ENCODE measurements at places on chromosomes 5 and 9.

GRCh38 chr9:3027210-3027609, 183.3 kb upstream of the PUM3 start:
- no peak for DNase-seq

DNA sequence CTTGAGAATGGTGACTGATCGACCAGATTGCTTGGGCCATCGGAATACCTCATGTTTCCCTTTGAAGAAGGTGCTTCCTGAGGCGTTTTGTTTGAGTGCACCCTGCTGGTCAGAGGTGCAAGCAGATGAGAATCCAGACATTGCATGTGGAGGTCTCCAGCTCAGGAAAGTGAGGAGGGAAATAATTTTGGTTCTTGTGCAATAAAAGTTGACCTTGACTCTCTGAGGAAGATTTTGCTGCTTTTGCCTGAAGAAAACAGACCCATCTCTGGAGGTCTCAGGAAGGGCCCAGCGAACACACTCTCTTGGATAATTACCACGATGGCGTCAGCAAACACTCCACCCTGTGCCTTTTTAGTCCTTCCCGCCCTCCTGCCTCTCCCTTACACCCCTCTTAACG, 69.7 kb downstream of the GRAMD2B start:
- no peak for DNase-seq

DNA sequence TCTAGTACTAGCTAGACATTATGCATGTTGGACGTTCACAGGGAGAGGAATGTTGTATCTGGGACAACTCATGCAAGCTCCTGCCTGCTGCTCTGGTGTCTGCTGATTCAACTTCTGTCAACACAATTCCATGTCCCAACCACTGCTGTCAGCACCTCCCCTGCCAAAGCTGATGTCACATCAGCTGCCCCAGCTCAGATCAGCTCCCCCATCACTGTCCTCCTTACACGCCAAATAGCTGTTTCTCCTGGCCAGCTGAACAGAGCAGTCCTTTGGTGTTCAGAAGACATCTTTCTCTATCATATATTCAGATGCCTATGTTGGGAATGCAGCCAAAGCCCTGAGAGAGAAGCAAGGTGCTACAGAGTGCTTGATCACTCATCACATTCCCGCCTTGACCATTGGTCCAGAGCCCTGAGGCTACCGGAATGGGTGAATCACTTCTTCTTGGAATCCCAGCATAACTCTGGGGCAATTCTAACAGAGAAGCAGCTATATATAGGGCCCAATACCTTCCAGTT, 223.3 kb downstream of the SEC61B start:
- DNase-seq = no peak

DNA sequence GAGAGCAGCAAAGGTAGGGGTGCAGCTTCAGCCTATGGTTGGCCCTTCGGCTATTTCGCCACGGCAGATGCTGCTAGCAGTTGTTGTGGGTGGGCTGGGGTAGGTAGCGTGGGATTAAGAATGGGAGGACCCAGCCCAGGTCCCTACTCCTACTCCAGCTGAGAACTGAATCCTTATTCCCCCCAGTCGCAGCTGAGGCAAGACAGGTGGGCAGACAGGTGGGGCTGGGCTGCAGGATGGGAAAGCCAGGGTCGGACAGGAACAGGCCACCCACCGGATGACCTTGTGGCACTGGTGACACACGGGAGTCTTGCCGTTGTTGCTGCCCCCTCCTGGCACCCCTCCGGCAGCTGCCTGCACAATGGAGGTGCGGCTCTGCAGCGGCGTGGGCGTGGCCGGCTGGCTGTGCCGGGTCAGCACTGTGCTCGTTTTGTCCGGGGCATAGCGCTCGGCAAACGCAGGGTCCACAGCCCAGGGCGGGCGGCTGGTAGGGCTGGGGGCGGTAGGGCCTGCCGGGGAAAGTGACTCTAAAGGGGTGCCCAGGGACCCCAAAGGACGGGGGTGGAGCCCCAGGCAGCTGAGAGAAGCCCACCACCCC, 8.2 kb downstream of the PDLIM7 start:
- no peak for DNase-seq

GRCh38 chr9:122226758-122227574, 1.8 kb downstream of the LHX6 start:
- no peak for DNase-seq

DNA sequence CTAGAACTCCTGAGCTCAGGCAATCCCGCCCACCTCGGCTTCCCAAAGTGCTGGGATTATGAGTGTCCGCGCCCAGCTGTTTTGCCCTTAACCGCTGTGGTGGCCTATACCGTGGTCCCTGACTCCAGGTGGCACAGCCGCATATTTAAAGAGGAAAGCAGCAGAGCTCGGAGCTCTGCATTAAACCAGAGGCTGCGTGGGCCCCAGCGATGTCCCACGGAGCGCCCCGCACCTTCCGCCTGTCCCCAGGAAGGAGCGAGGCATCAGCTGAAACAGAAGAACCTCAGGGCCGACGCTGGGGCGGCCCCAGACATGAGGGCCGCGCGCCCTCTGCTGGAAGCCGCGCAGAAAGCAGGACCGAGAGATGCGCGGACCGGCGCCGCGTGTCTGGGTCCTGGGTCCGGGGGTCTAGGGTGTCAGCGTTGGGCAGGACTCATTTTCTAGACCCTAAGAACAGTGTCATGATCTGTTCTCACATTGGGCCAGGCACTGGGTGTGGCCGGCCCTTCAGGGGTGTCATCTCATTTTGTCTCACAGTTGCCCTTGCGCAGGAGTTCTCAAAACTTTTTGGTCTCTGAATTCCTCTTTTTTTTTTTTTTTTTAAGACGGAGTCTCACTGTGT, 37.7 kb downstream of the LAMC3 start:
- DNase-seq = peak; percentile 81

DNA sequence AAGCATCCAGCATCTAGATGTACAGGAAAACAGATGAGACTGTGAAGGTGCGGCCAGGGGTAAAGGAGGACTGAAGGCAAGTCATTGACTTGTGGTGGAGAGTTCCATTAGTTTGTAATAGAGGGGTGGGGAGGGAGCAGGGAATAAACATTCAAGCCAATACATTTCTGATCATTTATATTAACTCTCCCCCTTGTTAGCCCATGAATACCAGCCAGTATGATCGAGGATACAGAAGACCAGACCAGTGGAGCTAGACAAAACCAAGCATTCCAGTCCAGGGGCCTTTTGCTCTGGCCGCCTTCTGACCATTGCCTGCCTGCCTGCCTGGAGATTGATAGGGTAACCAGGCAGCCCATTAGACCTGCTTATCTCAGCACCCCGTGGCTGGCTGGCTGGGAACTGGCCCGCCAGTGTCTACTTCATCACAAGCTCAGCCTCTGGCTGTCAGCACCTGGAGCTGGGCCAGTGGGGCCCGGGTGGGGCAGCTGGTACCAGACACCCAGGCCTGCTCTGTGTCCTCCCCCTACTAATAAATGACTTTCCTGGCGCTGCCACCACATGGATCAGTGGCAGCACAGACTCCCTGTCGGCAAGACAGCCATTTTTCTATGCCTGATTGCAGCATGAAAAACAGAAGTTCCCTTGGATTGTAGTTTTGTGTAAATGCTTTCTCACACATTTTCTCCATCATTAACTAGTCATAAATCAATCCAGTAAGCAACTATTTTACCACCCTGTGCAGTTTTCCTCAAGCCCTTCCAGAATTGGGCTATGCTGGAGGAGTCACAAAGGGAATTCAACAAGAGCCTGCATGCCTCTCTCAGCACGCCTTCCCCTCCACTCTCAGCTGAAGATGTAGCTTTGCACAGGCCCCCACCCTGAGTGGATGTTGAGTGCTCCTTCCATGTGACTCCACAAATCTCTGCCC, 181.3 kb downstream of the SNCAIP start:
- no peak for DNase-seq

GRCh38 chr9:132489536-132489935, 79.5 kb downstream of the CFAP77 start:
- no peak for DNase-seq

- DNase-seq = no peak
These were observed 379 bp upstream of the EGFLAM start for GRCh38 chr5:38258042-38258318.

DNA sequence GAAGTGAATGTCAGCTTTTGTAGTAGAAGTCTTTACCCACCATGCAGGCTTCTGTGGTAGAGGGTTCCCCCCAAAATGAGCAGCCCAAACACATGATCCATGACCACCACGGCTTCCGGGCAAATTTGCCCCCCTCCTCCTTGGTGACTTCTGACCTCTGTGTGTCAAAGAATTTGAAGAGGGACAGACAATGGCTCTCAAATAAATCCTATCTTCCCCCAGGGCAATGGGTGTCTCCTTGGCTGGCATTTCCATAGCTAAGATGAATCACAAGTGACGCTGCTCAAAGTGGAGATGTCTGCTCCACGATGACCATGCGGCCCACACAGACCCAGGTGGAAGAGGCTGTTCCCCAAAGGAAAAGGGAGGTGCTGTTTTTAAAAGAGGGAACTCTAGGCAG, 30.2 kb upstream of the BOD1 start:
- no peak for DNase-seq

- no peak for DNase-seq
These were observed 44.7 kb upstream of the ZNF608 start for GRCh38 chr5:124790895-124791732.

- DNase-seq = no peak
These were observed 393.0 kb downstream of the NTRK2 start for GRCh38 chr9:85062385-85063022.

- no peak for DNase-seq
These were observed 530.9 kb upstream of the TYRP1 start for GRCh38 chr9:12162181-12162815.

DNA sequence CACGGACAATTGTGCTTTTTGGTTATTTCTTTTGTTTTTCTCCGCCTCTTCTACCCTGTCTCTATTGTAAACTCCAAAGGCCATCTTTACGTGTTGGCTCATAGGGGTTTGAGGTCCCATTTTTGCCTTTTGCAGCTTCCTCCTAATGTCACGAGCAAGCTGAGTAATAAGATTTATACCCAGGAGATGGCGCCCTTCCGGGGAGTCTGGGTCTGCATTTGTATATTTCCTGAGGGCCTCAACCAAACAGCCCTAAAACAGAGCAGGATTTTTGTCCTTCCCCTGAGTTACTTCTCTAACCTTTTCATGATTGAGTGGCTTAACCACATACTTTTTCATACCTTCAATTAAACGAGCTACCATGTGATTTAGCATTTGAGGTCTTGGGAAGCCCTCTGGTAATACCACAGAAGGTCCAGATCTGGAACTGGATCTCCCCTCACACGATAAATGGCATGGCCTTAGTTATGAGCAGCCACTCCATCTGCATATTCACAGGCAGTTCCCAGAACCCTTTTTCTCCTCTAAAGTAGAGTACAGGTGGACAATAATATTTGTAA, 11.2 kb upstream of the CFAP95 start:
- peak; percentile 32 for DNase-seq

- DNase-seq = peak; percentile 97
These were observed 13.6 kb downstream of the ARHGAP26 start for GRCh38 chr5:142783601-142784341.

DNA sequence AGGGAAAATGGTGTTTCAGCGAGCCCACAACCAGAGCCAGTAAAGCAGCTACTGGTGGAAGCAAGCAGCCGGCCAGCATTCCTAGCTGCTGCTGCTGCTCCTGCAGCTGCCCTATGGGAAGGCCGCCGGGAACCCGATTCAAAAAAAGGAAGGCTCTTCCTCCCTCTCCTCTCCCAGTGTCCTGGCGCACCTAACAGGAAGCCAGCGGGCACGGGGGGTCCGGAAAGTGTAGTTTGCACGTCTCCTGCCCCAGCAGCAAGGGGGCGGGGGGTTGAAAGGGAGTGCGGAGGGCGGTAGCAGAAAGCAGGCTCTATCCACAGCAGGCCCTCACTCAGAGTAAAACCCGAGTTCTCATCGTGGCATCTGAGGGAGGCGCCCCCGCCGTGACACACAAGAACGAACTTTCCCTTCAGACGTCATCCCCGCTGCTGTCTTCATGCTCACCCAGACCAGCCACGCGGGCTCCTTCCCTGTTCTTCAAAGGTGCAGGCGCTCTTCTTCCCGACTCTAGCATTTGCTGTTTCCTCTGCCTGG, 16.5 kb downstream of the GRXCR2 start:
- peak; percentile 3 for DNase-seq

DNA sequence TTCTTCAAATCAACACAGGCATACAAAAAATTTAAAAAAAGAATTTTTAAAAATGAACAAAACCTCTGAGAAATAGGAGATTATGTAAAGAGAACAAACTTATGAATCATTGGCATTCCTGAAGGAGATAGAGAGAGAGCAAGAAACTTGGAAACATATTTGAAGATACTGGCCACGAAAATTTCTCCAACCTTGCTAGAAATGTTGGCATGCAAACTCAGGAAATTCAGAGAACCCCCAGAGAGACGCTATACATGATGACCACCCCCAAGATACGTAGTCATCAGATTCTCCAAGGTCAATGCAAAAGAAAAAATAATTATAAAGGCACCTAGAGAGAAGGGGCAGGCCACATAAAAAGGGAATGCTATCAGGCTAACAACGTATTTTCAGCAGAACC, 472.5 kb downstream of the MTRR start:
- DNase-seq = no peak

DNA sequence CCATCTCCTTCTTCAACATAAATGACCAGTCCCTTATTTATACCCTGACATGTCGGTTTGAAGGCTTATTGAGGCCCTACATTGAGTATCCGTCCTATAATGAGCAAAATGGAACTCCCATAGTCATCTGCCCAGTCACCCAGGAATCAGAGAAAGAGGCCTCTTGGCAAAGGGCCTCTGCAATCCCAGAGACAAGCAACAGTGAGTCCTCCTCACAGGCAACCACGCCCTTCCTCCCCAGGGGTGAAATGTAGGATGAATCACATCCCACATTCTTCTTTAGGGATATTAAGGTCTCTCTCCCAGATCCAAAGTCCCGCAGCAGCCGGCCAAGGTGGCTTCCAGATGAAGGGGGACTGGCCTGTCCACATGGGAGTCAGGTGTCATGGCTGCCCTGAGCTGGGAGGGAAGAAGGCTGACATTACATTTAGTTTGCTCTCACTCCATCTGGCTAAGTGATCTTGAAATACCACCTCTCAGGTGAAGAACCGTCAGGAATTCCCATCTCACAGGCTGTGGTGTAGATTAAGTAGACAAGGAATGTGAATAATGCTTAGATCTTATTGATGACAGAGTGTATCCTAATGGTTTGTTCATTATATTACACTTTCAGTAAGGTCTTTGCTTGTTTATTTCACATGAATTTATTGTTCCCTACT, 38.2 kb upstream of the BTNL3 start:
- no peak for DNase-seq

DNA sequence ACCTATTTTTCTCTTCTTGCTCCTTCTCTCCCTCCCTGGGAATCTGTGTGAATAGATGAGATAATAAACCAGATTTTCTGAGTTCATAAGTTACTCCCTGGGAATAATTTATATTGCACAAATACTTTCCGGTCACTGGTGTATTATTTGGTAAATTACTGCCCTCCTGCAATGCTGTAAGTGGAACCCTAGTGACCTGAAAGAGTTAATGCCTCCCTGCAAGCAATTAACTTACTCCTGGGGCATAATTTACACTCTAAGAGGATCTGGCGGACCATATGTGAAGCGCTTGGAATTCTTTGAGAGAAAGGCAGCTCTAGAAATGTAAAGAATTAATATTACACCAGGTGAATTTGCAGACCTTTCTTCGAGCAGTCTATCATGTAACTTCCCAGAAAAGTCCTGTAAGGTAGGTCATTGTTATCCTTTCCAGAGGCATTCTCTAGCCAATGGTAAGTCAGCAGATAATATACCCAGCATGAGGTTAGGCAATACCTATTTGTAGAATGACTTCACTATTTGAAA, 7.0 kb upstream of the GDNF start:
- DNase-seq = no peak
